ENCODE measurements at places on chromosomes 4 and X. TPM values are rescaled to one million over a fixed set of nuclear protein-coding genes. Genes with fewer than 3 reads are reported as not detected.

The IBSP gene
- total RNA-seq, result not detected

The PCDH19 gene
- 1.5 TPM for total RNA-seq

The LEF1 gene
- 3.3 TPM for total RNA-seq

The DUSP21 gene
- not detected for total RNA-seq

The LDB2 gene
- total RNA-seq, result 26.6 TPM

The C4orf50 gene
- total RNA-seq, result 0.11 TPM

The SPACA5 gene
- not detected for total RNA-seq

The YY2 gene
- total RNA-seq, result 1.2 TPM

The GPR119 gene
- total RNA-seq, result not detected

GRCh38 chrX:15815779-15816437, 25.6 kb downstream of the ZRSR2 start:
- no peaks in the 10 kb centered on the region for H3K4me1 ChIP-seq
- DNase-seq, result no peak
- no peak overlapping the region for H3K4me3 ChIP-seq
- no peak overlapping the region for H3K27ac ChIP-seq
- H3K27me3 ChIP-seq, result no peaks in the 10 kb centered on the region

DNA sequence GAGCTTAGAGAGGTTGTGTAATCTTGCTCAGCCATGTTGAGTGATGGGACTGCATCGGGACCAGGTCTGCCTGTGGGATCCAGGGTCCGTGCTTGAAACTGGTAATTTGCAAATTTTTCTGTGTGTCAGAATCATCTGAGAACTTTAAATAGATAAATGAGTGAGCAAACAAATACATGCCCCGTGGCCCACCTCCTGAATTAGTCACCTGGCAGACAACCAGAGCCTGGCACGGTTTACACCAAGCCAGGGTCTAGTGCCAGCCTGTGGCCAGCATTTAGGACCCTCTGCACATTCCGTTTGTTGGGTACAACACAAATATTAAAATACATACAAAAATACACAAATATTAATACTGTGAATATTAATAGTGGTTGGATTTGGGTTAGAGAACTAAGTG, 90.6 kb upstream of the STOX2 start:
- no peaks in the 10 kb centered on the region for H3K36me3 ChIP-seq
- H3K4me1 ChIP-seq, result no peaks in the 10 kb centered on the region
- no peak overlapping the region for H3K4me3 ChIP-seq
- no peaks in the 10 kb centered on the region for H3K27me3 ChIP-seq
- H3K27ac ChIP-seq, result no peak overlapping the region

GRCh38 chr4:52979821-52980590, 117.9 kb downstream of the RASL11B start:
- H3K36me3 ChIP-seq, result no peaks in the 10 kb centered on the region
- no peaks in the 10 kb centered on the region for H3K27me3 ChIP-seq
- no peak overlapping the region for H3K4me3 ChIP-seq
- no peak for DNase-seq
- peaks cover 19% of the 10 kb centered on the region for H3K4me1 ChIP-seq

GRCh38 chr4:79823148-79823763, 249.8 kb downstream of the ANTXR2 start:
- H3K4me3 ChIP-seq, result no peak overlapping the region
- peak overlapping the region; percentile 80 for H3K27ac ChIP-seq
- H3K36me3 ChIP-seq, result no peaks in the 10 kb centered on the region
- H3K27me3 ChIP-seq, result no peaks in the 10 kb centered on the region

GRCh38 chr4:140893939-140894338, 137.8 kb upstream of the TBC1D9 start:
- peak overlapping the region; percentile 3 for H3K27ac ChIP-seq
- no peak for DNase-seq
- peaks cover 4% of the 10 kb centered on the region for H3K4me1 ChIP-seq

DNA sequence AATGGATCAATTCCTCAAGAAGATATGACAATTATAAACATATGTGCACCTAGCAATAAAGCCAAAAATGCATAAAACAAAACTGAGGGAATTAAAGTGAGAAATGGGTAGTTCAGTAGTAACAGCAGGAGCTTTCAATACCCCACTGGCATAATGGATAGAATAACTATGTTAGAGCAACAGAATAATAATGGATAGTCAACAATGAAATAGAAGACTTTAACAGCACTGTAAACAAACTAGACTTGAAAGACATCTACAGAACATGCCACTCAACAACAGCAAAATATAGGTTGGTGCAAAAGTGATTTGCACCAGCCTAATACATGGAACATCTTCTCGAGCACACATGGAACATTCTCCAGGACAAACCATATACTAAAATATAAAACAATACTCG, 20.0 kb upstream of the MBNL3 start:
- H3K4me1 ChIP-seq, result no peaks in the 10 kb centered on the region
- H3K4me3 ChIP-seq, result no peak overlapping the region
- no peak overlapping the region for H3K27ac ChIP-seq
- no peaks in the 10 kb centered on the region for H3K27me3 ChIP-seq

GRCh38 chr4:39526765-39527295, 409 bp downstream of the UGDH start:
- H3K36me3 ChIP-seq, result peaks cover 4% of the 10 kb centered on the region
- peak overlapping the region; percentile 96 for H3K27ac ChIP-seq
- H3K27me3 ChIP-seq, result no peaks in the 10 kb centered on the region
- DNase-seq, result no peak

- no peak overlapping the region for H3K27ac ChIP-seq
- peaks cover 12% of the 10 kb centered on the region for H3K4me1 ChIP-seq
- H3K27me3 ChIP-seq, result no peaks in the 10 kb centered on the region
- no peaks in the 10 kb centered on the region for H3K36me3 ChIP-seq
Observed at GRCh38 chr4:151797131-151797530, 36.3 kb upstream of the GATB start.

DNA sequence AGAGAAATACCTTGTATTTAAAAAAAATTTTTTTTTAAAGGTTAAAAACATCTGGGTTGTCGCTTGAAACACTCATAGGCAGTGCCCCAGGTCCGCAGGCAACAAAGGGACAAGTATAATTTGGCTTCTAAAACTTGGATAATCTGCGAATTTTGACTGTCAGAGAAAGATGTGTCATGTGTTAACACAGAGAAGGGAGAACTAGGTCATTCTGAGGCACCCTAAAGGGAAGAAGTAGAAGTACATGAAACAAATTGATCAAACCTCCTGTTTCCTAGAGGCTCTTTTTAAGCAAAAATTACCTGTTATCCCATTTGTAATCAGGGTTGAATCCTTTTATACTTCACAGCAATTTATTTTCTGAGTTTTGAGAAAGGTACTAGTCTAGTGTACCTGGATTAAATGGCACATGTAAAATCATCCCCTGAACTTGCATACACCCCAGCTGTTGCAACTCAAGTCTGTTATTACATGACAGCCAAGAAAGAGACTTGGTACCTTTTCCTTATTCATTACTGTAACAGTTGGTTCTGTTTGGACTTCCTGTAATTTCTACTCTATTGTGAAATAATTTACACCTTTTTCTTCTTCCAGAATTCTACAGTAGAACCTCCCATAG, 1.7 kb downstream of the SRD5A3 start:
- no peak for DNase-seq
- peaks cover 37% of the 10 kb centered on the region for H3K4me1 ChIP-seq
- H3K4me3 ChIP-seq, result no peak overlapping the region
- H3K27ac ChIP-seq, result peak overlapping the region; percentile 95
- H3K27me3 ChIP-seq, result no peaks in the 10 kb centered on the region

GRCh38 chr4:62482355-62482754, 1282.2 kb downstream of the ADGRL3 start:
- DNase-seq, result no peak
- no peak overlapping the region for H3K27ac ChIP-seq
- H3K4me3 ChIP-seq, result no peak overlapping the region

DNA sequence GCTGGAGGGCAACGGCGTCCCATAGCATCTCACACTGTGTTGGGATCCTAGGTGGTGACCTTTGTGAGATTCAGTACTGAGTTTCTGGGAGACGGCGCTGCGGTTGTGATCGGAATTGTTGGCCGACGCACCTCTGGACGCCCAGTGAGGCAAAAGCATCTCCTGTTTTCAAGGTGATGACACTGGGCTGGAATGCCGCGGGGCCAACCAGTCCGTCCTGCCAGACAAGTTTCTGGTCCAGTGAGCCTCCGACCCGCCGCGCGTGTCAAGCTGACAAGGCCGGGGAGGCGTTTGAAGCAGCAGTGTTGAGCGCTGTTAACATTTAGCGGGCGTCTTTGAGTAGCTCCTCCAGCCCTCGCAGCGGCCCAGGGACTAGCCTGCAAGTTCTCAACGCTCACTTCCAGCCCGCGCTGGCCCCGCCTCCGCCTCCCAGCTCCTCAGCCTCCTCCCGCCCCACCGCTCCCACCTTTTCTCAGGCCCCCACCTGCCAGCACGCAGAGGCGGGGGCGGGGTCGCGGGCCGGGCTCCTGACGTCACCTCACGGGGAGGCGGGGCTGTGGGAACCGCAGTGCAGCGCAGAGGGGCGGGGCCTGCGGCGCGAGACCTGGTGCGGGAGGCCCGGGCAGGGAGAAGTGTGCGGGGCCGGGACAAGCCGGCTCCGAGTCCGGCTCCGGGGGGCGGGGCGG, 482 bp upstream of the CDS1 start:
- no peaks in the 10 kb centered on the region for H3K27me3 ChIP-seq
- H3K4me1 ChIP-seq, result peaks cover 8% of the 10 kb centered on the region
- peak overlapping the region; percentile 69 for H3K27ac ChIP-seq
- peak; percentile 96 for DNase-seq

- no peaks in the 10 kb centered on the region for H3K27me3 ChIP-seq
- H3K4me3 ChIP-seq, result no peak overlapping the region
- H3K4me1 ChIP-seq, result no peaks in the 10 kb centered on the region
- no peak overlapping the region for H3K27ac ChIP-seq
- DNase-seq, result no peak
Observed at GRCh38 chrX:46953137-46953527, 40.9 kb downstream of the JADE3 start.

- no peak overlapping the region for H3K27ac ChIP-seq
- peaks cover 79% of the 10 kb centered on the region for H3K36me3 ChIP-seq
- no peaks in the 10 kb centered on the region for H3K4me1 ChIP-seq
- no peak for DNase-seq
Observed at GRCh38 chr4:5753366-5753765, 42.4 kb downstream of the EVC start.

- H3K27ac ChIP-seq, result no peak overlapping the region
- DNase-seq, result no peak
- no peaks in the 10 kb centered on the region for H3K36me3 ChIP-seq
- no peak overlapping the region for H3K4me3 ChIP-seq
- H3K27me3 ChIP-seq, result no peaks in the 10 kb centered on the region
- no peaks in the 10 kb centered on the region for H3K4me1 ChIP-seq
Observed at GRCh38 chr4:141580523-141580922, 55.9 kb upstream of the IL15 start.

DNA sequence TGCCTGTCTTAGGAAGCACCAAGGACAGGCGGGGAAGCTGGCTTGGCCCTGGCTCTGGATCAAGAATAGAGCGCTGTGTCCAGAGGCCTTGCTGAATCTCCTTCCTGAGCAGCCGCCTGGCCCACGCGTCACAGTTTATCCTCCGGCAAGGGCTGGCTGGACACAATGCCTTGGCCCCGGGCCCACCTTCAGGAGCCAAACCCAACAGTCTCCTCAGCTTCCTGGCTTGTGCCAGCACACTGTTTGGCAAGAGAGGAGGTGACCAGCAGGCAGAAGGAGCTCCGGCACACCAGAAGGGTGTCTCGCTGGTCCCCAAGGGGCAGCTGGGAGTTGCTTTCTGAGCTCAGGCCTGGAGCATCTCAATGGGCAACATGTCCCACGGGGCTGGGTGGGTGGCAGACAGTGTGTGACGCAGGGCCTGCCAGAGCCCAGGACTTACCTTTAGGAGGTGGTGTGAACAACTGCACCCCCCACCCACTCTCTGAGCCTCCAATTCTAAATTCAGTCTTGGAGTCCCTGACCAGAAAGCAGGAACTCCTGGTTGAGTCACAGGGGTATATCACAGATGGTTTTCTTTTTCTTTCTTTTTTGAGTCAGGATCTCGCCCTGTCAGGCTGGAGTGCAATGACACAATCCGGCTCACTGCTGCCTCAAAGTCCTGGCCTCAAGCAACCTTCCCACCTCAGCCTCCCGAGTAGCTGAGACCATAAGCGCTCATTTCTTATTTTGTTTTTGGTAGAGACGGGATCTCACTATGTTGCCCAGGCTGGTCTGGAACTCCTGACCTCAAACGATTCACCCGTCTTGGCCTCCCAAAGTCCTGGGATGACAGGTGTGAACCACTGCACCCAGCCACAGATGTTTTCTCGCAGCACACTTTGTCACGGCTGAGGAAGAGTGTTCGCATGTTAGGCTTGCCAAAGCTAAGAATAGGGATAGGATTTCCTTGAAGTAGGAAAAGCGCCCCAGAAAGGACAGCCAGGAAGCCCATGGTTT, 361.2 kb downstream of the BCOR start:
- no peak overlapping the region for H3K4me3 ChIP-seq
- H3K27me3 ChIP-seq, result no peaks in the 10 kb centered on the region
- DNase-seq, result peak; percentile 93
- peak overlapping the region; percentile 72 for H3K27ac ChIP-seq
- peaks cover 26% of the 10 kb centered on the region for H3K4me1 ChIP-seq
- H3K36me3 ChIP-seq, result no peaks in the 10 kb centered on the region

GRCh38 chrX:16076834-16077233, 46.5 kb upstream of the GRPR start:
- no peaks in the 10 kb centered on the region for H3K36me3 ChIP-seq
- no peaks in the 10 kb centered on the region for H3K4me1 ChIP-seq
- no peaks in the 10 kb centered on the region for H3K27me3 ChIP-seq
- H3K4me3 ChIP-seq, result no peak overlapping the region

DNA sequence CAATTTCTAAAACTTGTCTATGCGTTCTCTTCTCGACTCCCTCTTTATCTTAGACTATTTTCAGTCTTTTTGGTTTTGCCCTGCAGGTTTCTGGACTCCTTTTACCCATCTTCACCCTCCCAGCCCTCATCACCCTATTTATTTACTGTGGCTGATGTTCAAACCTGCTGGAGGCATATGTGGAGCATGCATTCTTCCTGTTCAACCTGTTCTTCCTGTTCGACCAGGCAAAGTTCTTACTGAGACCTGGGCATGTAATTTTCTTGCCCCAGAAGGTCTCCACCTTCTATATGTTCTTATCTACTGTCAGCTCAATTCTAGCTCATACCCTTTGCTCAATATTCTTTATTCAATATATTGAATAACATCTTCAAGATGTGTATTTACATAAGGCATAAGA, 69.4 kb upstream of the AGA start:
- H3K4me1 ChIP-seq, result no peaks in the 10 kb centered on the region
- no peaks in the 10 kb centered on the region for H3K36me3 ChIP-seq
- no peak for DNase-seq
- no peak overlapping the region for H3K27ac ChIP-seq

DNA sequence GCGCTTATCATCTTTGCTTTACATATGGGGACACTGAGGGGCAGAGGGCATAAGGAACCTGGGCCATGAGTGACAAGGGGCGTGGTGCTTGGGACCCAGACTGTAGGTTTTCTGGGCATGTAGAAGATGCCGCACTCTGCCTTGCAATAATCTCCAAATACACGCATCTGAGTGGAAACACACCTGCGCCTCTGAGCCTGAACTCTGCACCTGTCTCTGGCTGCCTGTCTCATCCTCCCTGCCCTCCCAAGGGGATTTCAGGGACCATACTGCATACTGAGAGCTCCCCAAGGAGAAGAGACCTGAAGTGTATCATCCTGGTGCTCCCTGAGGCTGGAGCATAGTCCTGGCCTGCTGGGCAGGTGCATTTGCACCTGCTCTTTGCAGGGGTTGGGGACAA, 34.7 kb upstream of the ASMTL start:
- H3K27me3 ChIP-seq, result peaks cover 45% of the 10 kb centered on the region
- H3K4me3 ChIP-seq, result no peak overlapping the region
- H3K27ac ChIP-seq, result no peak overlapping the region
- no peak for DNase-seq
- peaks cover 7% of the 10 kb centered on the region for H3K4me1 ChIP-seq
- H3K36me3 ChIP-seq, result no peaks in the 10 kb centered on the region
